ENCODE measurements at places on chromosomes 2 and 18.

DNA sequence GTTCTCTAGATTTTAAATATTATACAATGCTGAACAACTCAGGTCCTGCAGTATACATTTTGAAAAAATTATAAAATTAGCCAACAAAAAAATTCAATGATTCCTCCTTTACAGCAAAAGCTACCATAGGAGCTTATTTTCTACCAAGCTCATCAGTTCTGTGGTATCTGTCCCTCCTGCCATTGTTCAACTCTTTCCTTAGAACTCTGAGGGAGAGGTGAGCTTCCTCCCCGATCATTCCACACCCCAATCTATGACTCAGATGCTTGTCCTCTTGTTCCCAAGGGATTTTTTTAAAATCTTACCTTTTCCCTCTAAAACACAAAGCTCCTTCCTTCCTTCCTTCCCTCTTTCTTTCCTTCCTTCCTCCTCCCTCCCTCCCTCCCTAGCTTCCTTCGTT lies 13.5 kb downstream of the DPP4 start:
- no peak for DNase-seq

GRCh38 chr2:128195435-128195984 lies 104.5 kb downstream of the UGGT1 start:
- DNase-seq: no peak

GRCh38 chr2:68742626-68743415 lies 8.2 kb downstream of the ARHGAP25 start:
- DNase-seq: no peak

DNA sequence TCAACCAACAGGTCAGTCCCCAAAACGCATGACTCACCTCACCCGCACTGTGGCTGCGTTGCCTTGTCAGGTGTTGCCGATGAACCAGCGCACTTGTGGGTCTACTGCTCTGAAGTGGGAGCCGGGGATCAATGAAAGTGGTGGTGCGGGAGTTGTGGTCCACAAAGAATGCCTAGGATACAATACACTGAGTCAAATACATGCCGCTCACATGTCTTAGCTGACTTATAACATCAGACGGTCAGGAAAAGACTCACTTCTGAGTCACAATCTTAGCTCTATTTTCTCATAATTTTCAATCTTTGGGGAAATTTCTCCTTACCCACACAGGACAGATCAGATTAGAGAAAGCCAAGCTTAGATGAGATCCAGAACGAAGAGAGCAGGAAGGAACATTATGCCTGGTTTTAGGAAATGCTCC lies 107.1 kb upstream of the STK17B start:
- DNase-seq: no peak

- DNase-seq: no peak
Measured at GRCh38 chr2:226158229-226158628, 641.4 kb downstream of the IRS1 start.

DNA sequence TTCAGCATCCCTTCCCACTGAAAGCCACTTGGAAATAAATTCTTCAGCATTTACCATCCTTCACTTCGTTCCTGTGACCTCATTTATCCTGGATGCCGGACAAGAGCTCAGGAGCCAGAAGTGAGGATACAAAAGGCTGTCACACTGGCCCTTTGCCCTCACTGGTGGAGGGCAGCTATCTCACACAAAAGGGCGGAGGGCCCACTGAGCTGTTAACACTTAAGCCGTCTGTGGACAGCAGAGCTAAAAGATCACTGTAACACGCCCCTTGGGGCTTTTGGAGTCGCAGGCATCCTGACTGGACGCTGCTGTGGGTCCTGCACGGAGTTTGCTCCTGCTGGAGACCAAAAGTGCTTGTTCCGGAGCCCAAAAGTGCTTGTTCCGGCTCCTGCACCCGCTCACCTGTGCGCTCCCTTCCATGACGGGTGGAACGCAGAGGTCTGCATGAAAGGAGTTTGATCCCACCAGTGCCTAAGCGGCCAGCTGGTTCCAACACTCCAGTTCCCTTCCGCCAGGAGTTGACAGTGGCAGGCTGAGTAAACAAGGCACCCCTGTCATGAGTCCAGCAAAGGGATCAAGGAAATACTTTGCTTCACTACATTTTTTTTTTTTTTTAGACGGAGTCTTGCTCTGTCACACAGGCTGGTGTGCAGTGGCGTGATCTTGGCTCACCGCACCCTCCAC lies 572.0 kb upstream of the LINC00305 start:
- DNase-seq: no peak

DNA sequence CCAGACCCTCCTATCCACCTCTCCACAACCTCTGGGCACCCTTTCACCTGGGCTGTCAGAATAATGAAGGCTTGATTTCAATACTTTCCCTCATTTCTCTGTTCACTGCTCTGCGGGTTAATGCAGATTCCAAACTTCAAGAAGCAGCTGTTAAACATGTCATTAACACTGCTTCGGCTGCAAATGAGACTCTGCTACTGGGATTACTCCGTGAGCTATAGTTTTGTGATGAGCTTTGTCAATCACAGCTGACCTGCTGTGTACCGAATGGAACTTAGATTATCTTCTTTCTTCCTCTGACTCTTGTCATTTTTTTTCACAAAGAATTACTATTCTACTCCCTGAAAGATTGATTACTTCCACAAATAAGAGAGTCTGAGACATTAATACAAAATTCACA lies 160.5 kb downstream of the TMEM182 start:
- no peak for DNase-seq

GRCh38 chr2:212721026-212721451 lies 182.4 kb upstream of the ERBB4 start:
- DNase-seq: no peak

GRCh38 chr2:19784456-19784855 lies 117.3 kb downstream of the TTC32 start:
- no peak for DNase-seq

GRCh38 chr2:163990541-163990940 lies 254.7 kb upstream of the FIGN start:
- no peak for DNase-seq

- DNase-seq: no peak
Measured at GRCh38 chr2:96508521-96509113, 3.5 kb upstream of the NEURL3 start.

GRCh38 chr2:157940024-157940423 lies 63.9 kb upstream of the ACVR1 start:
- DNase-seq: no peak

GRCh38 chr2:75453384-75454240 lies 107.1 kb downstream of the EVA1A start:
- no peak for DNase-seq

Measured in activated naive CD4-positive, alpha-beta T cell (primary cell).